ENCODE measurements at places on chromosomes 5 and 9.

DNA sequence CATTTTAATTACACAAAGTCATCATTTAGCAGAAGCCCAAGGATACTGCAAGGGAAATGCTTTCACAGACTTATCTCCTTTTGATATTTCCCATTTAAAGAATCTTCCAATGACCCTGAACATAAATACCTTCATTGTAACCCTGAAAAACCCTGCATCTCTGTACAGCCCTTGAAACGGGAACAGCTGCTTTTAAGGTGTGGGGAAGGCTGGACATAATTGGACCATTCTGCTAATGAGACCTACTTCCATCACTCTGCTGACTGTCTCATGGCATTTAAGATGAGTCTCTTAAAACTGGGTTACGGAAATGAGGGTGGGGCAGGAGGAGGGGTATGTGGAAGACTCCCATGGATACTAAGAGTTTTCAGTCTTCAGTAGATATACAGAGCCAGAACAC is 485.8 kb downstream of the BRINP1 start:
- no peak for DNase-seq

- no peak for DNase-seq
Observed at GRCh38 chr5:88544671-88545070, 276.0 kb upstream of the TMEM161B start.

DNA sequence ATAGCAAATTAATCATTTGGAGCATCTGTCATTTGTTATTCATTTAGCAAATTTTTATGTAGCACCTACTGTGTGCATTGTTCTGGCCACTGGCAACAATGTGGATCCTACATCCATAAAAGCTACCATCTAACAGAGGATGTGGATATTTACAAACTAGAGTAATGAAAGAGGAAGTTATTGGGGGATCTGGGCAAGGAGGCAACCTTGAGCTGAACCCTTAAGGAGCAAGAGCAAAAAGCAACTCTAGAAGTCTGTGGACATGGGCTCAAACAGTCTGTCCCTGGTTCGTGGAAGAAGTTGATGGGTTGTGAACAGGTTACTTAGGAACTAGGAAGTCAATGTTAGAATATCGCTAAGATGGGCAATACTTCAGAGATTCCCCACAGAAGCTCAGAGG is 259.9 kb downstream of the SYK start:
- DNase-seq = no peak

- DNase-seq = no peak
Observed at GRCh38 chr9:118569148-118569547, 800.1 kb downstream of the BRINP1 start.

- DNase-seq = no peak
Observed at GRCh38 chr9:37961351-37961750, 57.4 kb upstream of the SLC25A51 start.

DNA sequence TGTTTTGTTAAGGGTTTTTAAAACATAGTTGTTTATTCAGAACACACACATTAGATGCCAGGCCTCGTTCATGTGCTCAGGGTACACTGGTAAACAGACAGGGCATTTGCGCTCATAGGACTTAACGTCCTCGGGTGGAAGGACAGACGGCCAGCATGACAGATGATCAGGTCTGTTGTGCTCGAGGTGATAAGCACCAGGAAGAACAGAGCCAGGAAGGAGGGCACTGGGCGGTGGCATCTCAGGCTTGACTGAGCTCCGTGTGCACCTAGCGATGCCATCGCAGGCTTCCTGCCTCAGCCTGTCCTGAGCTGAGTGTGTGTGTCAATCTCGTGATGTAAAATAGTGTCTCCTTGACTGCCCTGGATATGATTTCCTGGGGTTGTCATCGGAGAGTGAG is 96.5 kb downstream of the EHMT1 start:
- DNase-seq = no peak

GRCh38 chr5:34657274-34657921 is 1.3 kb downstream of the RAI14 start:
- no peak for DNase-seq

DNA sequence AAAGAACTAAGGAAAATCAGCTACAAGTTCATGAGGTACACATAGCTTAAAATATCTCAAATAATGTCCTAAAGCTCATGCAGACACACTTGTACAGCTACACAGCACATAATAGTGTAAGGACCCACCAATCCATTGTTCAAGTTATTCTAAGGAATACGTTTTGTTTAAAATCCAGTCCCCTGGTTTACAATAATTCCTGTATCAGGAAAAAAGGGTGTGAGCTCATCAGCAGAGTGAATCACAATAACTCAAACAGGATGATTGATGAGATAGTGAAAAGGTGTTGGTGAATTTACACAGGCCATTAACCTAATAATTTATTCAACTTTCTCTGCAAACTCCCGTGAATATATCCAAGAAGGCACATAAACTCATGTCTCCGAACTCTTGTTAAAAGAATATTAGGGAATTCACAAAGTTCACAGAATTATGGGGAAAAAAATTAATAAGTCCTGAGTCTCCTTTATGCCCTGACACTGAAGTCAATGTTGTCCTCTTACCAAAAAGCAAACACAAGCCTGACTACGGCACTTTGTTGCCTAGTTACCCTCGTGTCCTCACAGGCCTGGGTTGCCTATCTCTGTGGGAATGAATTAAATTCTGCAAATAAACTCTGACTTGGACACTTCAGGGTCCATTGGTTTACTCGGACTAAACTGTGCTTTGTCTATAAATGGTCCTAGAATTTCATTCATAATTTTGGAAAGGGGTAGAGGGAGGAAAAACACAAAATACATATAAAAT is 142.8 kb upstream of the PDE4D start:
- DNase-seq = no peak

DNA sequence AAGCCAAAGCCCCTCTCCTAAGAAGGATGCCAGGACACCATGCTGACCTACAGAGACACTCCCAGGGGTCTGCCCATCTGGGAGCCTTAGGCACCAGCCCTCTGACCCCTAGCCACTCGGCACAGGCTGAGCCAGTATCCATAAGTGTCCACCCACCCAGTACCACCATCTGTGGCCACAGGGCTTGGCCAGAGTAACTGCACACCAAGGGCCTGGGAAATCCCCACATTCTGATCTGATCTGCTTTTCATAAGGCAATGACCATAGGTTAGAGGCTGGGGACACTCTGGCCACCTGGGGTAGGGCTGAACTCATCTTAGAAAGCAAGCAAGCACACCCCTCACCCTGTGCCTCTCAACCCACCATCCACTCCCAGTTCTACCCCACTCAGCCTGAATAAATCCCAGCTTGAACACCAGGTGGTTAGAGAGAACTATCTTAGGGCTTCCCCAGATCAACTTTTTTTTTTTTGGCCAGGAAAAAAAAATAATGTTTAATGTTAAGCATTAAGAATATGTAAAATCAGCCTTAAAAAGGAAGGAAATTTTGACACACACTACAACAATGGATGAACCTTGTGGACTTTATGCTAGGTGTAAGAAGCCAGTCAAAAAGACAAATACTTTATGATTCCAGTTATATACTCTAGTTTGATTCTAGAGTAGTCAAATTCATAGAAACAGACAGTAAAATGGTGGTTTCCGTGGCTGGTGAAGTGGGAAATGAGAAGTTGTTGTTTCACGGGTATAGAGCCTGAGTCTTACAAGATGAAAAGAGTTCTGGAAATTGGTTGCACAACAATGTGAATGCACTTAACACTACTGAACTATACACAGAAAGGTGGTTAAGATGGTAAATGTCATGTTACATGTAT is 6.2 kb downstream of the GNPDA1 start:
- DNase-seq = no peak

GRCh38 chr5:135535420-135535819 is 344 bp downstream of the NEUROG1 start:
- no peak for DNase-seq

GRCh38 chr9:10339152-10339551 is 273.6 kb downstream of the PTPRD start:
- DNase-seq = no peak

DNA sequence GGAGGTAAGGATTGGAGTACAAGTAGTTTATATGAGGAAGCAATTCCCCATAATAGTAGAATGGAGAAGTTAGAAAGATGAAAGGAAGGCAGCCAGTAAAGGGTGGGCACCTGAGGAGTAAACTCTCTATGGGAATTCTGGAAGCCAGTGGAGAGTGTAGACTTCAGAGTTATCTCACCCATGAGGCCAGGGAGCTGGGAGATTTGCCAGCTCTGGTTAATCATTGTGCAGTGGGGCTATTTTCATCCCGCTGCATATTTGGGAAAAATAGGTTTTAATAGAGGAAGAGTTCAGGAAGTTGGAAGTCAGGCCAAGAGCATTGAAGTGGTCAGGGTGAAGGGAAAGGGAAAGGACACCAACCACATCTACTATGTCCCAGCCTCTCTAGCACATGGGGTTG is 242.3 kb upstream of the BRINP1 start:
- no peak for DNase-seq

DNA sequence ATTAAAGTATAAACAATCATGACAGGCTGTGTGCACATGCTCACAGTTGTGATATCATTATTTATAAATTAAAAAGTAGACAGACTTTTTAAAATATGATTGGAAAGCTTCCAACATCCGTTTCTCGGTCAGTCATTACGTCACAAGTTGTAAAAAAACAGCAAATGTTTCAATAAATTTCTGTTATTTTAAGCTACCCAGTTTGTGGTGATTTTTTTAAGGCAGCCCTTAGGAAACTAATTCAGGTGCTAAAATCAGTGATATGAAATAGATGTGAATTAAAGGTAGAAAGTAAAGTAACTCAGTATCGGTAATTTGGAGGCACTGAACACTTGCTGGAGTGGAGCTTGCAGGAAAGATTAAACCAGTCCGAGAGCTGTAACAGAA is 1.2 kb downstream of the CCNH start:
- no peak for DNase-seq
